ENCODE measurements at places on chromosomes 3 and 15.

DNA sequence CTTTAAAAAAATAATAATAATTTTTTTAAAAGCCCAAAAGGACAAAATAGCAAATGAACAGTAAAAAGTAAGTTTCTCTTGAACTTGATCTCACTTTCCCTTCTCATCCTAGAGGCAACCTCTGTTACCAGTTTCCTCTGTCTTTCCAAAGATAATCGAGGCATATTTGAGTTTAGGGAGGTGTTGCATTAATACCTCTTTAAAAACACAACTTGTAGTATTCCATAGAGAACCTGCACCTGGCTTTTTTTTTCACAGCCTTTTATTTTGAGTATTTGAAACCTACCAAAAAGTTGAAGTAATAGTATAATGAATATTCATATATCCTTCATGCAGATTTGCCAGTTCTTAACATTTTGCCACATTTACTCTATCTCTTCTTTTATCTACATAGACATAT is 9.1 kb downstream of the CSK start:
- no peak for DNase-seq

GRCh38 chr3:143313893-143314188 is 194.3 kb downstream of the CHST2 start:
- DNase-seq, result no peak

- no peak for DNase-seq
These were observed 40.2 kb downstream of the IRAK2 start for GRCh38 chr3:10204921-10205320.

GRCh38 chr3:23108451-23109057 is 94.6 kb upstream of the UBE2E2 start:
- no peak for DNase-seq

DNA sequence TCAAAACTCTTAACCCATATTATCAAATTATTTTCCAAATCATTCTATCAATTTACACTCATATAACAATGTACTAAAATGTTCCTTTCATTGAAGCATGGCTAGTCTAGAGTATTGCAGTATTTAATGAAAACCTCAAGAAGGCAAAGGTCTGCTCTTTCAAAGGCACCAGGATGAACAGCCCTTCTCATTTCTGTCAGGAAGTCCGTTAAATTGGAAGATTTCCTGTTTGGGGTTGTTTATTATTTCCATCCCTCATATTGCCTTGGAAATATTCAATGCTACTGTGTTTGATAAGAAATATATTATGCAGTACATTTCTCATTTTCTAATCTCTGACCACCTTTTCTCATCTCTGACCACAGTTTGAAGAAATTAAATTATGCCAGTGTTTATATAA is 25.1 kb downstream of the ACKR4 start:
- DNase-seq, result no peak
